WTC11 (cell line): ENCODE measurements at places on chromosomes 5 and 9. TPM values are rescaled to one million over a fixed set of nuclear protein-coding genes. Genes with fewer than 3 reads are reported as not detected.

GRCh38 chr5:95081982-95082381 lies 202.9 kb downstream of the MCTP1 start:
- no peak for DNase-seq

DNA sequence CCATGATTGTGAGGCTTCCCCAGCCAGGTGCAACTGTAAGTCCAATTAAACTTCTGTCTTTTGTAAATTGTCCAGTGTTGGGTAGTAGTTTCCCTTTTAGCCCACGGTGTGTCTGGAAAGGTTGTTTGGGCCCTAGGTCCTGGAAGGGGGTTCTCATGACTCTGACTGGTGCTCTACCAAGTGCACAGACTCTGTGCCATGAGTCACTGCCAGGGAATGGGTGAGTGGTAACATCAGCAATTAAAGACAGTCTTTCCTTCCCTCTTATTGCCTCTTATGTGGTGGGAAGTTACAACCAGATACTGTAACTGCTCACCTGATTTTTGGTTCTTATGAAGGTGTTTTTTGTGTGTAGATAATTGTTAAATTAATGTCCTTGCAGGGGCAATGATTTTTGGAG lies 141.2 kb downstream of the PRDM9 start:
- DNase-seq = no peak

DNA sequence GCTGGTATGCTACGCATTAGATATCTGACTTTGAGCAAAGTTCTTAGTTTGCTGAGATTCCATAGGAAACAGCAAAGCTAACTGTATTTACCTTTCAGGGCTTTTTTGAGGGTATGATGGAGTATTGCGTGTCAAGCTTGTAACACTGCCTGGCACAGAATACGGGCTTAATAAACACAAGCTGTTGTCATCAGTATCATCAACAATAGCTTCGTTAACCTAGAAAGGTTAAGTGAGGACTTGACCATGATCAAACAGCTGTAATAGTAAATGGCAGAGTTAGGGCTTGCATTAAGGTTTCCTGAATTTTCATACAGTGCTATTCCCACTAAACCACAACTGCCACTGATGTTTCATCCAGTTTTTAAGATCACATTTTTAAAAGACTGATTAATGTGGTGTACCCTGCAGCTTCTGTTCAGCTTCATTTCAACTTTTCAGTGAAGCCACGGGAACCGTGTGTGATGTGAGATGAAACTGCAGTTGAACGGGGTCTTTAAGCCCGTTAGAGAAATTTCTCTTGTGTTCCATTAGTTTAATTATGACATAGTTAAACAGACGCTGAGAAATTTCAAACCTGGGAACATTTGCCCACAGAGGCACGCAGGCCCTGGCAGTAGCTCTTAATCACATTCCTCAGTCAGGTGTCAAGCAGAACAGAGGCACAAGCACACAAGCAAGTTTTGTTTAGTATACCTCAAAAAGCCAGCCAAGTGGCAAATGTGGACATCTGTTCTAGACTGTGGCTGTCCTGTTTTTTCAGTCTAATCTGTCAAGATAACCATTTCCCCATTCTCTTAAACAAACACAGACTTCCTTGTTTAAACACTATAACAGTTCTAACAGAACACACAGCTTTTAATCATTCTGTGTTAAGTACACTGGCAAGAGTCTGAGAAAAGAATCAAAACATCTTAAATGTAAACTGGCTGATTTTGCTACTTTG lies 147.1 kb downstream of the ZNF608 start:
- DNase-seq = no peak

Gene SOHLH1
- total RNA-seq = not detected in 3 replicates

- no peak for DNase-seq
Measured at GRCh38 chr5:14171621-14172020, 28.5 kb downstream of the TRIO start.

GRCh38 chr5:175652741-175653663 lies 4.9 kb upstream of the HRH2 start:
- DNase-seq = no peak

DNA sequence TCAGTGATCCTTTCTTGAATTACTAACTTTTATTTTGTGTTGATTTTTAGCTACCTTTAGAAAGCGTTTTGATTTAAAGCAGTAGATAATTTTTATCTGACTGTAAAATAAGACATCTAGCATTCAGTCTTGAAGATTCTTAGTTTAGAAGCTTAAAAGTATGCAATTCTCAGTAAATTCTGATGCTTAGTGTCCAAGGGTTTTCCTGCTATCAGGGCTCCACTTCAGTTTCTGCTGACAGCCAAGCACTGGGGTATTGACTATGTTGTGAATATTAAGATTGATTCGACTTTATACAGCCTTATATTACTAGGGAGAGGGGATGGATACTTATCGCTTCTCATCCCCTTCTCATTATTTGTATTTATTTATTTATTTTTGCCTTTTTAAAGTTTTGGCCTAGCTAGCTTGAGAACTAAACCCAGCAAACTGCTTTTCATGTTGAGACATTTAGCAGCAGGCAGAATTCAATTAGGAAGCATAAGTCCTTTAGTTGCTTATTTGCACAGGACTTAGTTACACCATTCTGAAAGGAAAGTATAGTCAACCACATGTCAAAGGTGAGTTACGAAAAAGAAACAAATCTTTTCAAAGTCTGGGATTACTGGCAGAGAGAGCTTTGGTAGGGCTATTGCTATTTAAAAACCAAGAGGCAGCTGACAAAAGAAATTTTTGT lies 2.9 kb downstream of the PBX3 start:
- DNase-seq = no peak

DNA sequence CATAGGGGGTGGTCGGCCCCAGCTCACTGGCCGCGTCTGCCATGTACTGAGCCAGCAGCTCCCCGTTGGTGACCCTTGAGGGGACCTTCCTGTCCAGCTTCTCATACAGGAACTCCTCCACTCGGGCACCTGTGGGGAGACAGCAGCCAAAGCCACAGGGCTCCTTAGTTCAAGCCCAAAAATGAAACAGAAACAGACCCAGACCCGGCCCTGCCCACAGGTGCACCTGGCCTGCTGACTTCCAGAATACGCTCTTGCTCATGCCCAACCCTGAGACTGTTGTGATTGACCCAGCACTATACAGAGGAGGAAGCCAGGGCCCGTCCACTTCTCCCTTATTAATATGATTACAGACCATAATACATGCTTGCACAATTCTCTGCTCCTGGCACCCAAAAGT lies 7.0 kb downstream of the SH3GLB2 start:
- no peak for DNase-seq

GRCh38 chr5:113203916-113204315 lies 227.3 kb downstream of the DCP2 start:
- DNase-seq = no peak

GRCh38 chr9:127392166-127392565 lies 4.8 kb upstream of the SLC2A8 start:
- no peak for DNase-seq

Gene PCDHGC5
- 1.1 to 1.5 TPM (median 1.1 TPM) in 3 replicates for total RNA-seq

GRCh38 chr5:146523698-146524097 lies 7.7 kb upstream of the GPR151 start:
- no peak for DNase-seq

DNA sequence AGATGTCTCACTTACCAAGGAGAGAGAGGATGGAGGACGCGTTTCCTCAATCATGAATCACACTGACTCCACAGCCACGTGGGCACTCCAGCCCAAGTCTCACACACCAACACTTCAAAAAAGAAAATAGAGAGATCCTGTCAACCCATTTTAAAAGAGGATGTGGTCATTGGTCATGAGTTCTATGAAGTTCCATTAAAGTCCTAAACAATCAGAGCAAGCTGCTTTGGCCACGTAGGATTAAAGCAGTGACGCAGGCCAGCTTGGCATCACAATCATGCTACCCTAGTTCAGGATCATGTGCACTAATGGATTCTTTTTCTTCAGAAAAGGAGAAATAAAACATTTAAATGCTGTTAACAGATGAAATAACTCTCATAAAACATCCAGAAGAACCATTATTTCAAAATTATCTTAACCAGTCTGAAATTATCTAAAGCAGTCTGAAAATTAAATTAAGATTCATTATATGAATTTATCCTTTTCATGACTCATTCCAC lies 108.1 kb downstream of the SEMA5A start:
- no peak for DNase-seq

Gene ELAVL2
- total RNA-seq = 22.8 to 35.9 TPM (median 26.7 TPM) in 3 replicates

Gene MEIKIN
- total RNA-seq = not detected in 3 replicates

Gene IL5
- total RNA-seq = not detected in 3 replicates

- DNase-seq = no peak
Measured at GRCh38 chr5:33195431-33196165, 245.2 kb upstream of the TARS1 start.

- DNase-seq = no peak
Measured at GRCh38 chr9:87606841-87607521, 109.3 kb downstream of the DAPK1 start.

- no peak for DNase-seq
Measured at GRCh38 chr9:14433351-14434157, 119.6 kb upstream of the NFIB start.

Gene GNA14
- 20.4 to 26.7 TPM (median 21.0 TPM) in 3 replicates for total RNA-seq

Gene FSTL4
- 5.0 to 6.6 TPM (median 6.1 TPM) in 3 replicates for total RNA-seq

DNA sequence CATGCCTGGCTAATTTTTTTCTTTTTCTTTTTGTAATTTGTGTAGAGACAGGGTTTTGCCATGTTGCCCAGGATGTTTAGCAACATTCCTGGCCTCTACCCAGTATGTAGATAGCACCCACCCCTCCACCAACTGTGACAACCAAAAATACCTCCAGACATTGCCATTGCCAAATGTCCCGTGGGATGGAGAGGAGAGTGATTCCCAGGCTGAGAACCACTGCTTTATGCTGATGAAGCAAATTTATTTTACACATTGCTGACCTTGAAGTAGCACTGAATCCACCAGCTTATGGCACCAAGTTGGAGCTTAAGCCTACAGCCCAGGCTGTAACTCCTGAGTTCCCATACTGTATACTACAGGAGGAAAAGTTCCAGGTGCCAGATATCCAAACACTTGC lies 58.5 kb downstream of the GGTA1 start:
- DNase-seq = no peak

DNA sequence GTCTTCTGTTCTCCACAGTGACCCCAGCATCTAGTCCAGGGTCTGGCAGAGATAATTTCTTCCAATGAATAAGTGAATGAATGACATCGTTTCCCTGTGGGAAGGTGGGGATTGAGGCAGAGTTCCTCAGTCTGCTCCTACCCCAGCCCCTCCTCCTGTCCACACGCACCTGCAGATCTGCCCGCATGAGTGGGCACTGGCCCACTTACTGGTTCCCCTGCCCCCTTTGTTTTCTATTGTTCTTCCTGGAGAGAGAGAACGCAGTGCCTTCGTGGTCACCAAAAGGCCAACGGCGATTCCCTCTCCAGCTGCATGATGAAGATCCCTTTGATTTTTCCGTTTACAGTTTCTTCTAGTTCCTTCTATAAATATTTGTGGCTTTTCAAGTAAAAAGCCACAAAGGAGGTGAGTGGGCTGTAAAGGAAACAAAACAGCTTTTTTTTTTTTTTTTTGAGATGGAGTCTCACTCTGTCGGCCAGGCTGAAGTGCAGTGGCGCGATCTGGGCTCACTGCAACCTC lies 5.8 kb upstream of the FPGS start:
- DNase-seq = no peak

- no peak for DNase-seq
Measured at GRCh38 chr9:5586391-5586802, 42.5 kb upstream of the RIC1 start.

Gene FOXI1
- not detected in 3 replicates for total RNA-seq

- no peak for DNase-seq
Measured at GRCh38 chr5:169303119-169303515, 2.2 kb upstream of the SLIT3 start.

- no peak for DNase-seq
Measured at GRCh38 chr5:78245136-78245535, 49.4 kb downstream of the AP3B1 start.

Gene TAL2
- total RNA-seq = 0.41 TPM in 1 of 3 replicates, not detected in the others

Gene BAAT
- total RNA-seq = 0.11 to 0.17 TPM (median 0.14 TPM) in 3 replicates

- DNase-seq = no peak
Measured at GRCh38 chr9:89779405-89780203, 174.8 kb downstream of the GADD45G start.

GRCh38 chr9:135963338-135963737 lies 2.2 kb upstream of the UBAC1 start:
- no peak for DNase-seq

GRCh38 chr9:122780026-122780425 lies 8.7 kb upstream of the OR5C1 start:
- no peak for DNase-seq

DNA sequence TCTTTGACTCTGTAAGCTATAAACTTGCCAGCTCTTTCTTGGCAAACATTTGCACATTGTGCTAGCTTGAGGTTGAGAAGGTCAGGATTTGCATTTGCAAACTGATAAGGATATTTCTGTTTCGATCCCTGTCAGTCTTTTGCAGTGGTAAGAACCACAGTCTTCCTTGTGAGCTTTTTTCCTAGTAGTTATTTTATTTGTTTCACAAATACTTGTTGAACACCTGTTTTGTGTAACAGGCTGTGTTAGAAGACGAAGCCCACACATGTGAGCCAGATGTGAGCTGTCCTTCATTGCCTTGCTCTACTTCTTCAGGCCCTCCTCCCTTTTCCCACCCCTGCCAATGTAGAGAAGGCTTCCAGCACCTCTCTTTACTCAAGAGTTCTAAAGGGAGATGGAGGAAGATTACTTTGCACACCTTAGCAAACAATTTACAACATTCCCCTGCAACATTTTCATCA lies 327.0 kb upstream of the KLF4 start:
- no peak for DNase-seq

DNA sequence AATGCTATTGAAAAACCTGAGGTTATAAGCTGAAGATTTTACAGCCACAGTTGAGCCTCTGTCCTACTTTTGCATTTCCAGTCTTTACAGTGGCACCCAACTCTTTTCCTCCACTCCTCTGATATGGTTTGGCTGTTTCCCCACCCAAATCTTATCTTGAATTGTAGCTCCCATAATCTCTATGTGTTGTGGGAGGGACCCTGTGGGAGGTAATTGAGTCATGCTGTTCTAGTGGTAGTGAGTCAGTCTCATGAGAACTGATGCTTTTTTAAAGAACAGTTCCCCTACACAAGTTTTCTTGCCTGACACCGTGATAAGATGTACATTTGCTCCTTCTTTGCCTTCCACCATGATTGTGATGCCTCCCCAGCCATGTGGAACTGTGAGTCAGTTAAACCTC lies 646.1 kb upstream of the SEMA6A start:
- DNase-seq = no peak

Gene TEX48
- total RNA-seq = not detected in 3 replicates

DNA sequence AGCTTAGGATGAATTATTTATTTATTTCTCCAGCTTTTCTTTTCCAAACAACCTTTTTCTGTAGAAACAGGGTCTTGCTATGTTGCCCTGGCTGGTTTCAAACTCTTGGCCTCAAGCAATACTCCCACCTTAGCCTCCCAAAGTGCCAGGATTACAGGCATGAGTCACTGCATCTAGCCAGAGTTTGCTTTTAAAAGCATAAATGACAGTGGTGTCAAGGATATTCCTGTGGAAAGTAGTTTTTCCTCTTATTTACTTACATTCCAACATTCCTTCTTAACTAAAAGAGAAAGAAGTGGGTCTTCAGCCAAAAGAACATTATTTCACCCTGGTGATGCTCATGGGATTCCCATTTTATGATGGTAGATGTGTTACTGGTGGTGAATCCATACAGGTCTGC lies 62.4 kb downstream of the GRIA1 start:
- DNase-seq = no peak

Gene TTC1
- total RNA-seq = 46.4 to 48.3 TPM (median 47.4 TPM) in 3 replicates

Gene WNT8A
- 0.16 TPM in 1 of 3 replicates, not detected in the others for total RNA-seq

GRCh38 chr5:10201223-10201868 lies 48.3 kb downstream of the ATPSCKMT start:
- DNase-seq = peak; percentile 51
